ENCODE measurements at places on chromosomes 3 and 15.

DNA sequence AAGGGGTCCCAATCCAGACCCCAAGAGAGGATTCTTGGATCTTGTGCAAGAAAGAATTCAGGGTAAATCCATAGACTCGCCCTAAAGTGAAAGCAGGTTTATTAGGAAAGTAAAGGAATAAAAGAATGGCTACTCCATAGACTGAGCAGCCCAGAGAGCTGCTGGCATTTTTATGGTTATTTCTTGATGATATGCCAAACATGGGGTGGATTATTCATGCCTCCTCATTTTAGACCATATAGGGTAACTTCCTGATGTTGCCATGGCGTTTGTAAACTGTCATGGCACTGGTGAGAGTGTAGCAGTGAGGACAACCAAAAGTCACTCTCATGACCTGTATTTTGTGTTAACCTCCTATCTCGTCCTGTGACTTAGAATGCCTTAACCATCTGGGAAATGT lies 142.2 kb downstream of the DOCK3 start:
- no peak for DNase-seq

DNA sequence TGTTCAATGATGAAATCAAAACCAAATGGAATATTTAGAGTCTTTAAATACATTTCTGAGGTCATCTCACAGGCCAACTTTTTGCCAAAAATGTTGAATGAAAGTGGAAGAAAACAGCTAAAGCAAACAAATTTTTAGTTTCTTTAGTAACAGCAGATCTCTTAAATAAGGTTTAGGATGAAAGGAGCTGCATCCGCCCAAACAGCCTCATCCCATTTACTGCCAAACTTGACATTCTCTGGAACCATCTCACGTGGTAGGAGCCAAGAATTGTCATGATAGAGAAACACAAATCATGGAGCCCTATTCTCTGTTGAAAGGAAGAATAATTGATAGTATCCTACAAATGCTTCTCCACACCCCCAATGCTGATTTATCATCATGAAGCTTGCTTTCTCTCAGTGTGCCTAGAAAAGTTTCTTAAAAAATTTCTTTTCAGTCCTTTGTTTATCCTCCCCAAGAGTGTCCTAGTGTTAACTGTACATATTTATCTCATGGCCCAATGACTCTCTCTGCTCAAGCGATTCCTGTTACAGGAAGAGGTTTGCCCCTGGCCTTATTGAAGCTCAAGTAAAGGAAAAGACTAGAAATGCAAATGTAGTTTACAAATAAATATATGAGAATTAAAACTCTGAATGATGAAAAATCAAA lies 23.4 kb downstream of the SLC9A9 start:
- DNase-seq = no peak

- DNase-seq = no peak
These were observed 70.8 kb downstream of the ABTB1 start for GRCh38 chr3:127743351-127744252.

DNA sequence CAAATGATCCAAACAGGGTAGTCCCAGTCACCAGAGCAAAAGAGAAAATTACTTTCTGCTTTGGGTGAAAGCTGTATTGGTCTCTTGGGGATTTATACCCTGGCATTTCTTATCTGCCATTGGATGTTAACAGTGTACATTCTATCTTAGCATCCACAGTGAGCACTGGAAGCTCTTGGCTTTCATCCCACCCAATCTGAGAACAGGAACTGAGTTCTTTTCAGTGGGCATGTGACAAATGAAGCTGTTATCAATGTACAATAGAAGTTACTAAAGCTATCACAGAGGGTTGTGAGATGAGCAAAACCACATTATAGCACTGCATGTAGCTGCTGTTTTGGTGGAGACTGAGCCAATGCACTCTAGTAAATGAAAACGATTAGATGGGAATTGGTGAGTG lies 300.7 kb downstream of the TUSC7 start:
- no peak for DNase-seq

DNA sequence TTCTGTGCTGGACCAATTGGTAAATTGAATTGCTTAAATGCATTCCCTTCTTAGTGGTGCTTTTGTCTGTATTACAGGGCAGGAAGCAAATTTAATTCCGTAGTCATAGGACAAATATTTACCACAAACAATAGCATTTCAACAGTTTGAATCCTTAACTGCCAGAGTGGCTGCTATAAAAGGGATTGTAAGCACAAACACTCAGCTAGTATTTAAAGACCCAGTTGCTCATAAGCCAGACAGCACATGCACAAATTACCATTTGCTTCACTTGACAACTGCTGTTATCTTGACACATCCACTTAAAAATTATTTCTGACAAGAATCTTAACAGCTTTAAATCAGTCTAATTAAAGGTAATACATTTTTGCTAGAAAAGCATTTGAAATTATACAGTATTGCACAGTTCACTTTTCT lies 490.2 kb upstream of the ADAMTS9 start:
- DNase-seq = no peak

- no peak for DNase-seq
These were observed 594.8 kb downstream of the NTRK3 start for GRCh38 chr15:87661454-87662355.

DNA sequence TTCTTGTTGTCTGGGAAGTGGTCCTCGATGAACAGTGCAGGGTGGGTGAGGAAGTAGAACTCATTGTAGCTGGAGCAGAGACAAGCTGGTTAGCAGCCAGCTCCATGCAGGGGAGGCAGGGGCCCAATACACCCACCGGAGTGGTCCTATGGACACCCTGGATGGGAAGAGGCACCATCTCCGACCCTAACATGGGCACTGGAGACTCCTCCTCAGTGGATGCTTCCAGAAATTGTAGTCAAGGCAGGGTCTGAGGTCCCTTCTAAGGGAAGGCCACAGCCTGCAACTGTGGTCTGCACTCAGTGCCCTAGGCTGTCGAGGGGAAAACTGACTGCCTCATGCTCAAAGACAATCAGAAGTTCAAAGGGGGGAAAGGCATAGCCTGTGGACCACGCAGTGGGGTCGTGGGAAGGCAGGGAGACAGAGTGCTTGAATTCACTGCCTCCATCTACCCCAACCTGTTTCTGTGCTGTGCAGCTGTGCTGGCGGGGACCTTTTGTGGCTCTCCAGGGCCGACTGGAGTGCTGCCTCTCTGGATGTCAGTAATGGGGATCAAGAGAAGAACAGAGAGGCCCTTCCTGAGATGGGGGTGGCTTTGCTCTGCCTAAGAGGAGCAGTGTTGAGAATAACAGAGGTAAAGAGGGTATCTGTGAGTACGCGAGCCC lies 41.9 kb downstream of the KY start:
- DNase-seq = no peak

DNA sequence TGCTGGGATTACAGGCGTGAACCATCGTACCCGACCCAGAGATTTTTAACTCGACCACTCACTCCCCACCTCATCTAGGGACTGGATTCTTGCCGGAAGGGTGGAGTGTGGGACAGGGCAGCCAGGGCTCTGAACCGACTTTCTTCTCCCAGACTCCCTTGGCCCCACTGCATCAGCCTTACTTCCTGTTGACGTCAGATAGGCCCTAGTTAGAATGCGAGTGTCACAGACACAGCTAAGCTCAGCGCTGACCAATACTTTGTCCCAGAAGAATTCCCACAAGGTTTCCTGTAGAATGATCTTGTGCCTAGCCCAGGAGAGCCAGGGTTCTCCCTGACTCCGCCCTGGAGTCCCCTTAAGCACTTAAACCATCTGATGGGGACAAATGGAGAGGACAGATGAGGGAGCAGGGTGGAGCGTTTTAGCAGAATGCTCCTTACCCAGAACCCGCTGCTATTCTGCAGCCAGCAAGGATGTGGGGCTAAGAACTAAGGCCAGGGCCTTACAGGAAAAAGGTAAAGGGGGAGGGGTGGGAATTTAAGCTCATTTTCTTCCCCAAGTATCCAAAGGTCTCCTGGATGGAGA lies 5.8 kb upstream of the TUSC2 start:
- no peak for DNase-seq

DNA sequence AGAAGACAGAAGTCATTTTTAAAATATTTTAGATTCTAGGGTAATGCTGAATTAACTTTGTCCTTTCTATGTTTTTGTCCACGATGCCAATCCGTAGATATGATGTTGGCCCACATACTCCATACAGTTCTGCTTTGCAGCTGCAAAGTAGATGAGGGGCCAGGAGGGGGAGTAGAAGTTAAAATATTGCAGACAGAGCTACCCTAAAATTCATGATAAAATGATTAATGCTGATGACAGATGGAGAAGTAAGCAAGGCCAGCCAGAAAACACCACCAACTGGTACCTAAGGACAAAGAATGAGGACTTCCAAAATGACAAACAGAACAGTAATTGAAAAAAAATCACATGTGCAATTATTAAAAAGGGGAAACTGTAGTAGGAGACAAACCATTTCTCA lies 756.6 kb upstream of the ARPP21 start:
- no peak for DNase-seq

DNA sequence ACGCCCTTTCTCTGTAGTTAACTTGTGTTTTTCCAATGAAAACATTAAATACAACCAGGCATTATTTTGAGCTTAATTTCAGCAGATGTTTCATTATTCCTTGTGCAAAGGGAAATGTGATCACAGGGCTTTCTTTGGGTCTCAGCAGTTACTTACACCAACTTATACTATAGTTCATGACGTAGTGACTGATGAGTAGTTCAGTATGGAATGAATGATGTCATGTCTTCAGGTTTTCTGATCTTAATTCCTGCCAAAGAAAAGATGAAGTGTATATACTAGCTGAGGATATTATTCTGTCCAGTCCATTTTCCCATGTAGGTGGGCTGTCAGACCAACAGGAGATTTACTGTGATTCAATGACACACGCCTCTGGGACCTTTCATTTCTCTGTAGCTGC lies 61.3 kb downstream of the MYRIP start:
- no peak for DNase-seq

- DNase-seq = no peak
These were observed 24.6 kb downstream of the COL8A1 start for GRCh38 chr3:99662838-99663570.

GRCh38 chr3:107745354-107745753 lies 222.6 kb downstream of the BBX start:
- DNase-seq = no peak

DNA sequence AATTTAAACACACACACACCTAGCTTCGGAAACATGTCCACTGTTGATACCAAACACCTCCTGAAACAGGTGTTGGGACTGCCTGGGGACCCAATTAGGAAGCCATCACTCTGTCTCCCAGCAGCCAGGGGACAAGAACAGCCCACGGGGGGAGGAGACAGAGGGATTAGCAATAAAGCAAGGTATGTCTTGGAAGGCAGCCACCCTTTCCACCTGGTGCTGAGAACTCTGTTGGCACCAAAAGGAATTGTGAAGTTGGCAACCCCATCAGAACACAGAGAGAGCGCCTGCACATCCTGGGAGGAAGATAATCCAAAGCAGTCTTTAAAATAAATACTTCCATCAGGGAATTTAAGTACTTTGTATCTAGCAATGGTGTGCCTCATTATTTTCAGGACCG lies 111.0 kb downstream of the ADAMTS17 start:
- no peak for DNase-seq

- DNase-seq = no peak
These were observed 240.5 kb upstream of the HES1 start for GRCh38 chr3:193895409-193895808.

GRCh38 chr15:38524156-38524555 lies 40.5 kb downstream of the RASGRP1 start:
- no peak for DNase-seq
